SHP77 (cell line): ENCODE measurements at places on chromosomes 2 and 18.

GRCh38 chr2:55033076-55033742 is 17.0 kb downstream of the RTN4 start:
- no peak for DNase-seq

- DNase-seq: no peak
These were observed 182.5 kb downstream of the TNS1 start for GRCh38 chr2:217820091-217820819.

GRCh38 chr2:113273027-113273551 is 5.6 kb downstream of the PAX8 start:
- DNase-seq: no peak

DNA sequence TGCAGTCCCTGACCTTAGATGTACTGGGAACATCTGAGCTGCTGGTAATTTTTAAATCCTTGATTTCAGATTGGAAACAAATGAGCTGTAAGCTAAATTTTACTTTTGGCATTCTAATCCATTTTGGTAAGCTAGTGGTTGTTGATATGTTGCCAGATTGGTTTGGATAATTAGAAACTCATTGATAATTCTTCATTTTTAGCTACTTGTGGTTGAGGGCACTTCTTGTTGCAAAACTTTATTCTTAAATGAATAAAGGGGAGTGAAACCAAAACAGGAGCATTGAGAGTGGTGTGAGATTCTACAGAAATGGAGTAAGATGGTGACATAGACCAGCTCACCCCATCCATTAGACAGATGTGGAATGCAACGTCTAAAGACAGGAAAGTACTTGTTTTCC is 64.5 kb downstream of the ITGB1BP1 start:
- no peak for DNase-seq

DNA sequence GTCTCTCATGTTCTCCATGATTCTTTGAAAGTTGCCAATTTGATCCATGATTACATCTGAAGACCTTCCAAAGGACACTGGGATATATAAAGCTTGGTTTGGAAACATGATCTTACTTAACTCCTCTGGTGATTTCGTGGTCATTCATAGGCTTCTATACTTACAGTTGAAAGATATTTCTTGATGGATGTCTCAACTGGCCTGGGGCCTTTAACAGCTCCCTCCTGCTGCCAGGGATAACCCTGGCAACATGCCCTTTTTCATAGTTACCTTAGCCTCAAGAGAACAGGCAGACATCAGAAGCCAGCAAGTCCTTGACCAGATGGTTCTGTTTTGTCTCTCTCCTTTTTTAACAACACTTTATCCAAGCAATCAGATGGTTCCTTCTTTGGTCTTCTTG is 23.5 kb upstream of the MFF start:
- DNase-seq: no peak

GRCh38 chr2:78118037-78118436 is 595.9 kb upstream of the LRRTM4 start:
- DNase-seq: no peak

- DNase-seq: no peak
These were observed 361.5 kb upstream of the RAB12 start for GRCh38 chr18:8247700-8248099.

GRCh38 chr2:70947556-70948184 is 12.0 kb downstream of the ATP6V1B1 start:
- peak; percentile 11 for DNase-seq

- DNase-seq: no peak
These were observed 103.9 kb upstream of the DCC start for GRCh38 chr18:52236131-52236530.

GRCh38 chr2:151765760-151766410 is 31.6 kb upstream of the NEB start:
- no peak for DNase-seq

DNA sequence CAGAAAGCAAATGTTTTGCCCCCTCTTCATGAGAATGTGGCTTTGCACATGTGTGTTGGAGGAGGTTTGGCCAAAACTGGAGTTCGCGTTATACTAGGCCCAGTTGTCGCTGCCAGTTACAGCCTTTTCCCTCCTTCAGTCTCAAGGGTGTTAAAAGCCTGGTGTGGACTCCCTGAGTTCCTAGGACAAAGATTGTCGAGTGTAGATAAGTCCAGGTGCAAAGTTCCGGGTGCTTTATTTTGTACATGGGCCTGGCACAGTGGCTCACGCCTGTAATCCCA is 542 bp upstream of the RNF103 start:
- no peak for DNase-seq

- no peak for DNase-seq
These were observed 148.5 kb downstream of the MYT1L start for GRCh38 chr2:2182551-2183071.

- DNase-seq: no peak
These were observed 95.9 kb downstream of the DGKD start for GRCh38 chr2:233449921-233450863.

DNA sequence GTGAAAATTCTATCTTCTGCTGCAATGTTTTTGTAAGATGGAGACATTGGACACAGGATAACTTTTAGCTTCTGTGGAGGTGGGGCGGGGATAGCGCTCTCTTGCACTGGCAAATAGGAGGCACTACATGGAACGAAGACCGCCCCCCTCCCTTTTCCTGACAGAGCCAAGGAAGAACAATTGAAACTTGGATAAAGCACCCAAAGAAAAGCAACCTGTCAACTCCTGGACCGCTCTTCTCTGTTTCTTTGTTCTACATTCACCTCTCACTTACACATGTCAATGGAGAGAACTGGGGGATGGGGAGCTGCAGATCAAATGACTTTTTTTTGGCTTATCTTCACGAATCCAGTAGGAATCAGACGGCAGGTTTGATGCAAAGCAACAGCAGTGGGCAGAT is 126.3 kb upstream of the CHAC2 start:
- DNase-seq: no peak

DNA sequence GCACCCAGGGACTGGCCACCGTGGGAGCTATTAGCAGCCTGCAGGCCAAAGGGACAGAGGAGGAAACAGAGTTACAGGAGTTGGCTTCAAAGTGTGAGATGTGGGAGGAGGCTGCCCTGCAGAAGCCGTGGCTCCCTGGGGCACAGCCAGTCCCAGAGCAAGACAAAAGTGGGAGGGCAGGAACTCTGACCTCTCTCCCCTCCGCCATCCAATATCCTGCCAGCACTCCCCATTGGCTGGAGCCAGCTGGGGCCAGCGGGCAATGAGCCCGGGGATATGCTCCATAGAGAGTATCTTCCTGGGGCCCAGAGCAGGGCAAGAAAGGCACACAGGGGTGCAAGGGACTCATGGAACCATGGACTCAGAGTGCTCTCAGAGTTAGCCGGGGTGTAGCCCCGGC is 143.1 kb downstream of the INHBB start:
- no peak for DNase-seq

DNA sequence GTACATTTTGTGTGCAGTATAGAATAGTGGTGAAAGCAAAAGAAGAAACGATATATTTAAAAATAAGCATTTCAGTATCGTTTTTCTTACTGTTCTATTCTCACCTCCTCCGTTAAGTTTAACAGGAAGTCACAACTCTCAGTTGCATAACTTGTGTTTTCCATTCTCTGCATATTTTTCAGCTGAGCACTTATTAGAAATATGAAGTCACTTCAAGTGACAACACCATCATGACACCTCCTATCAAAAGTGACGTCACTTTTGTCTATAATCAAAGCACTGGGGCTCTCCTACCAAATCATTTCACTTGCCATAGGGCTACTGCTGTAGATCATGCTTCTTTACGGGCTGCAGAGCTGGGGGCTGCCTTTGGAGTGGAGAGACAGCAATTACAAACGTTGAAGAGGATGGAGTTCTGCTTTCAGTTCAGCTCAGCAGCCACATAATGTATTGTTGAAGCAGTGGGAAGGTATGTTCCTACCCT is 36.3 kb downstream of the STAT4 start:
- no peak for DNase-seq

GRCh38 chr2:184359379-184359778 is 238.9 kb upstream of the ZNF804A start:
- DNase-seq: no peak

DNA sequence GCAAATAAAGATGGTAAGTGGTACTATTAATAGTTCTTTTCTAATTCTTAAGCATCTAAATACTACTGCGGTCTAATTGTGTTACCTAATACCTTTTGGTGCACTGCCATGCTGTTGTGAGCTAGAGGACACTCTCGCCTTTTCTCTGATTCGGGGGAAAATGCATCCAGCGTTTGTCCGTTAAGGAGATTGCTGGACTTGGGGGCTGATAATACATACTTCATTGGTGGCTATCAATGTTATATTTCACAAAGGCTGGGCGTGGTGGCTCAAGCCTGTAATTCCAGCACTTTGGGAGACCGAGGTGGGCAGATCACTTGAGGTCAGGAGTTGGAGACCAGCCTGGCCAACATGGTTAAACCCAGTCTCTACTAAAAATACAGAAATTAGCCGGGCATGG is 141.7 kb upstream of the TWIST2 start:
- DNase-seq: no peak

GRCh38 chr18:35267161-35267651 is 22.8 kb downstream of the ZSCAN30 start:
- DNase-seq: no peak

DNA sequence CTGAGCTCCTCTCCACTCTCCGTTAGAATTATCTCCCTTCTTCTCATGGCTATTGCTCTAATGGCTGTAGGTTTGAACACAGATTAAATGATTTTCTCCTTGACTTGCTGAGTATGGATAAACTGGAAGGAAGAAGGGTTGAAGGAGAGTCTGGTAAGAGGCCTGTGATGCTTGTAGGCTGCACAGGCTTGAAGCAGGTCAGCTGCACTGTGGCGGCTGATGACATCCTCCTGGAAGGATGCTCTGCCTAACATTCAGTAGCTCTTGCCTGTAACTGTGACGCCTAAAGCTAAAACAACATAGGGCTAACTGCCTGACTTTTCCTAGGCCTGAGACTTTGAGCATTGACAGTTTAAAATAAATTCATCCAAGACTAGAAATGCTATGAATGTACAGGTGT is 166.3 kb downstream of the MREG start:
- DNase-seq: no peak

- no peak for DNase-seq
These were observed 15.9 kb downstream of the POLI start for GRCh38 chr18:54284981-54285785.

GRCh38 chr2:157184161-157184895 is 73.2 kb upstream of the GALNT5 start:
- no peak for DNase-seq

DNA sequence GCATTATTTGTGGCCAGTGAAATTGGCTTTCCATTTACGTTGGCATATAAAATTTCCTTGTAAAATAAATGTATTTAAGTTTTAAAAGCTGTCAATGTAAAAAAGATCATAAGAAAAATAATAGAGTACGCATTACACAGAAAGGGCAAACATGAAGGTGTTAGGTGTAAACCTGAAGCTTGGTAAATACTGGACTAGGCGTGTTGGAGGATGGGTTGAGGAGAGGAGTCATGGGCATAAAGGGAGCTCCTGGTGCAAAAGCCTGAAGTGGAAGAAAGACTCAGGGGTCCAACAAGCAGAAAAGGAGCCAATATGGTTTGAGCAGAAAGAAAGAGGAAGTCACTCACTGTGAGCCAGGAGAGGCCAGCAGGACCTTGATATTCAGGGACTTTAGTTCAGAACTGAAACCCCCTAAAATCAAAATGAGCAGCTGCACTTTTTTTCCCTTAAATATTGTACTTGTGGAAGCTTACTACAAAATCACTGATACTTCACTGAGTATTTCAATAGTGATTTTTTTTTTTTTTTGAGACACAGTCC is 24.4 kb downstream of the SP5 start:
- no peak for DNase-seq

DNA sequence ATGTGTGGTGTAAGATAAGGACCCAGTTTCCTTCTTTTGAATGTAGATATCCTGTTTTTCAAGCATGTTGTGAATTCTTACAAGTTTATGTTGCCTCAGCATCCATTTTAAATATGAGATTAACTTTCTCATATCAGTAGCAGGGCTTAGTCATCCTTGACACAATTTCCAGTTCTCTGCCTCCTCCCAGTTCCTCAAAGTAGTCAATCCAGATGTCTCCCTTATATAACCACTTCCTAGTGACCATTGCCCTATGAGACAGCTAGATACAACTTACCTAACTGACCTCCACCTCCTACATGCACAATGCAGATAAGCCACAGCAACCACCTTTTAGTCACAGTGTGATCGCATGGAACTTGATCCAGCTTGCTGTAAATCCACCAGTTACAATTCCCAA is 269.2 kb upstream of the ZNF521 start:
- DNase-seq: no peak

- DNase-seq: no peak
These were observed 998 bp downstream of the RNF149 start for GRCh38 chr2:101307503-101307902.

DNA sequence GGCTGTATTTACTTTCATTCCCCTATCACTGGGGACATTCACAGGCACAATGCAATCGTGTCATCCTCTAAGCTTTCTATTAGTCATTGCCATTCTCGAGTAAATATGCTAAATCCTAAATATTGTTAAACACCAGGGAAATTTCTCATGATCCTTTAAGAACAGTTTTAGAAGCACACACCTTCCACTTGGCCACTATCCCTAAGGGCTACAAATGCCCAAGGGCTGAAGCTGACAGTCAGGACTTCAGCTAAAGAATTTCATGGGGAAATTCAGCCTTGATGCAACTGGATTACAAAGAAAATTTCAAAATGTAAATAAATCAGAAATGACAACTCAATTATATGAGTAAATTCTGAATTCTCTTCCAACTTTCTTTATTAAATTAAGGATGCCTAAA is 163.1 kb upstream of the PID1 start:
- DNase-seq: no peak

- no peak for DNase-seq
These were observed 5.7 kb upstream of the GCFC2 start for GRCh38 chr2:75716406-75716805.

DNA sequence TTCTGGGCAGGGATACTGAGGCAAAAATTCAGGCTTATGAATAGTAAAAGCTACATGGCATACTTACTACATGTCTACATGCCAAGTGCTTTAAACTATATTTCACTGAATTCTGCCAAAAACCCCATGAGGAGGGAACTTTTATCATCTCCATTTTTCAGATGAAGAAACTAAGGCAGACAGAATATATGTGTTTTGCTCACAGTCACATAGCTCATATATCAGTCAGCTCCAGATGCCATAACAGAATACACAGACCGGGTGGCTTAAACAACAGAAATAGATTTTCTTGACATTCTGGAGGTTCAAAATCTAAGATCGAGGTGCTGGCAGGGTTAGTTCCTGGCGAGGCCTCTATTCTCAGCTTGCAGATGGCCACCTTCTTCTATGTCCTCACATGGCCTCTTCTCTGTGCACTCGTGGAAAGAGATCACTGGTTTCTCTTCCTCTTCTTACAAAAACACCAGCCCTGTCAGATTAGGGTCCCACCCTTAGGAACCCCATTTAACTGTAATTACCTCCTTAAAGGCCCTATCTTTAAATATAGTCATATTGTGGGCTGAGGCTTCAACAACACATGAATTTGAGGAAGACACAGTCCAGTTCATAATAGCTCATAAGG is 27.1 kb upstream of the CREB1 start:
- no peak for DNase-seq

DNA sequence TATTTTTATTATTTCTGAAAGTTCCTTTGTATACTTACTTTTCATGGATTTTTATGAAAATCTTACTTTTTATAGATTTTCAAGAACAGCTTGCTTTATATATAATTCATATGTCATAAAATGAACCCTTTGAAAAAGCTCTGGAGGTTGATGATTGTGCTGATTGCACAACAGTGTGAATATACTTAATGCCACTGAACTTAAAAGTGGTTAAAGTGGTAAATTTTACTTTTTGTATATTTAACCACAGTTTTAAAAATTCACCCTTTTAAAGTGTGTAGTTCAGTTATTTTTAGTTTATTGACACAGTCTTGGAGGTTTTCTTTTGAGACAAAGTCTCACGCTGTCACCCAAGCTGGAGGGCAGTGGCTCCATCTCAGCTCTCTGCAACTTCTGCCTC is 8.4 kb downstream of the SANBR start:
- no peak for DNase-seq
